Suppressor macrophage treated with lipopolysaccharide for 4 hours (primary cell): ENCODE measurements at places on chromosomes 5 and 9.

DNA sequence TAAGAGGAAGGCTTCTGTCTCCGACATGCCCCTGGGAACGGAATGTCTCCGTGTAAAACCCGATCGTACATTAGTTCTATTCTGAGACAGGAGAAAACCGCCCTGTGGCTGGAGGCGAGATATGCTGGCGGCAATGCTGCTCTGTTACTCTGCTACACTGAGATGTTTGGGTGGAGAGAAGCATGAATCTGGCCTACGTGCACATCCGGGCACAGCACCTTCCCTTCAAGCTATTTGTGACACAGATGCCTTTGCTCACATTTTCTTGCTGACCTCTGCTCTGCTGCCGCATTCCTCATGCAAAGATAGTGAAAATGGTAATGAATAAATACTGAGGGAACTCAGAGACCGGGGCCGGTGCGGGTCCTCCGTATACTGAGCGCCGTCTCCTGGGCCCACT, 2.2 kb upstream of the DPP7 start:
- no peak for DNase-seq

DNA sequence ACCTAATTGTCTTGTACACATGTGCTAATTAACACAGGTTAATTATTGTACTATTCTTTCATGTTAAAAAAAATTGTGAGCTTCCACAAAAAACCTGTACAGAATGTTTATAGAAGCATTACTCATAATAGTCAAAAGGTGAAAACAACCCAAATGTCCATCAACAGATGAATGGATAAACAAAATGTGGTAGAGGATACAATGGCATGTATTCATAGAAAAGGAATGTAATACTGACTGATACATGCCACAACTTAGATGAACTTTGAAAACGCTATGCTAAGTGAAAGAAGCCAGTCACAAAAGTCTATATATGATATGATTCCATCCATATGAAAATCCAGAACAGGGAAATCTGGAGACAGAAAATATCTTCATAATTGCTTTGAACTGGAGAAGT, 25.6 kb downstream of the RRAGA start:
- no peak for DNase-seq

DNA sequence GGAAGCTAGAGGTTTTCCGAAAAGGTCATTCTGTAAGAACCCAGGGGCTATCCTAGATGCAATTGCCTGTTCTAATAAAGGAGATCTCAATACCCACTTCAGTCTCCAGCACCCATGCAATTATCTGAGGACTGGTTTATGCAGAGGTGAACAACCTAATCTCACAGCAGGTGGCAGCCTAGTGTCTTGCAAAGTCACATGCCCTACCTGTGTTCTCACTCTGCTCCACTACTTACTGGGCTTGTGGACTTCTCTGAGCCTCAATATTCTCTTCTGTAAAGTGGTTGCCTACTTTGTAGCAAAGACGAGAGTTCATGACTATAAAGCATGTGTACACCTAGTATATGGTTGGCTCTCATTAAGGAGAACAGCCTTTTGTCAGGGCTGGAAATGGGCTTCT, 21.0 kb upstream of the ALDH1B1 start:
- DNase-seq, result no peak

- no peak for DNase-seq
These were observed 86.3 kb upstream of the RPS23 start for GRCh38 chr5:82364497-82364896.

- DNase-seq, result no peak
These were observed 498.8 kb upstream of the CDH18 start for GRCh38 chr5:20486826-20487225.

GRCh38 chr5:42995360-42995751, 44.8 kb downstream of the ANXA2R start:
- DNase-seq, result no peak

DNA sequence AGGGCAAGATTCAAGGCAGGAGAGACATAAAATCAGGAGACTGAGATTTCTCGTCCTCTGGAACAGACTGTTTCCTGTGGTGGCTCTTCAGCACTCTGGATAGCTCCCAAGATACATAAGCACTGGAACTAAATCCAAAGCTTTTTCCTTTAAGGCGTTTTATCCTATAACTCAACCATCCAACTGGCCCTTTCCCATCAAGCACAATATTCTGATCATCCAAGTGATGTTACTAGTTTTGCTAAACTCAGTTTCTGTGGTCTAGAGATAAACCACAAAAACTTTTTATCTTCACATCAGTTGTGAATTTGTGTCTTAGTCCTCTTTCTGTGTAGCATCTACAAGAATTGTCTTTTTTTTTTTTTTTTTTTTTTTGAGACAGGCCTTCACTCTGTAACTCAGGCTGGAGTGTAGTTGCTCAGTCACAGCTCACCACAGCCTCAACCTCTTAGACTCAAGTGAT, 299.4 kb downstream of the COX7C start:
- DNase-seq, result peak; percentile 7

DNA sequence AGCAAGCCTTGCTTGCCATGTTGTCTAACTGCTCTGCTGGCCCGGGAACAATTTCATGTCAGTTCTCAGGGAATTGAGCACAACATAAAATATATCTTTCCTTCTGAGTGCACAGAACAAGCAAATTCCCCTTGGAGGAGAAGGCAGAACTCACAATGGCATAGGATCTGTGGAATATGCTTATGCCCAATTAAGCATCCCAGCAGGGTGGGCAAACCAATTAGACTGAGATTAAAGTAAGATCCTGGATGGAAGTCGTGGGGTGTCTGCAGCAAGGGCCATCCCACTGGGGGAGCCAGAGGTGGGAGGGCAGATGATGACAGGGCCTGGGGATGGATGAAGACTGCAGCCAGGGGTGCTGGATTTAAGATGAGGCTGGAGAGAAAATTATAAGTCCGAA, 114.1 kb downstream of the BRINP1 start:
- DNase-seq, result no peak

- DNase-seq, result no peak
These were observed 307.7 kb upstream of the ZNF608 start for GRCh38 chr5:125054146-125054545.

GRCh38 chr9:110048403-110048975, 159.5 kb downstream of the C9orf152 start:
- peak; percentile 85 for DNase-seq

- peak; percentile 90 for DNase-seq
These were observed 129.9 kb downstream of the RXRA start for GRCh38 chr9:134455934-134456755.

DNA sequence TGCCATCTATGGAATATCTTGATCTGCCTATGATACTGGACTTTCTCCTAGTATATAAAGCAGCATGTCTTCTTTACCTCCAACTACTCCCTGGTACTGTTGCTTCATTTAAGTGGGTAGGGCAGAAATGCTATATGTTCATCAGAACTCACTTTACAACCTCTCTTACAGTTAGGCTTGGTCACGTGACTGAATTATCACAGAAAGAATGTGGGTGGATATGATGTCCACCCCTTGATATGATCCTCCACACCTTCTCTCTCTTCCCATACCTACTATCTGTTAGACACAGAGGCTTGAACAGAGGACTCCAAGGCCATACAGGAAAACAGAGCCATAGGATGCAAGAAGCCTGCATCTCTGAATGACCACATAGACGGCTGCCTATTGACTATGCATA, 19.8 kb downstream of the CRHBP start:
- no peak for DNase-seq

GRCh38 chr9:4143936-4144717, 155.7 kb downstream of the GLIS3 start:
- no peak for DNase-seq

GRCh38 chr5:93789173-93790067, 48.0 kb upstream of the POU5F2 start:
- DNase-seq, result no peak

DNA sequence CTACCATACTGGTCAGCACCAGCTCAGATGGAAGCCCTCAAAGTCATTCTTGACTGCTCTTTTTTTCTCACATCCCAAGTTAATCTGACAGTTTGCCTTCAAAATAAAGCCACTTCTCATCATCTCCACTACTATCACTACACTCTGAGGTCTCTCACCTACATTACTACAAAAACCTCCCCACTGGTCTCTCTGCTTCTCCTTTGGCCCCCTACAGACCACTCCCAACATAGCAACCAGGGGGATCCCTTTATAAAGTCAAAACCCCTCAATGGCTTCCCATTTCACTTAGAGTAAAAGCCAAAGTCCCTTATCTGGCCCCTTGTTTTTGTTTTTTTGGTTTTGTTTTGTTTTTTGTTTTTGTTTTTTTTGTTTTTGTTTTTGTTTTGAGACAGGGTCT, 4.6 kb downstream of the ARAP3 start:
- DNase-seq, result no peak

GRCh38 chr5:142784401-142784955, 14.3 kb downstream of the ARHGAP26 start:
- no peak for DNase-seq

GRCh38 chr9:31137176-31138160, 1247.0 kb upstream of the ACO1 start:
- DNase-seq, result no peak

GRCh38 chr5:86626149-86626548, 8.4 kb downstream of the COX7C start:
- DNase-seq, result no peak

GRCh38 chr5:77066184-77066583, 20.9 kb downstream of the ZBED3 start:
- peak; percentile 74 for DNase-seq

GRCh38 chr5:84597904-84598303, 213.2 kb upstream of the EDIL3 start:
- DNase-seq, result no peak

- peak; percentile 14 for DNase-seq
These were observed 686.5 kb upstream of the DMAC1 start for GRCh38 chr9:8486095-8486494.

- no peak for DNase-seq
These were observed 10.1 kb upstream of the IRX4 start for GRCh38 chr5:1892685-1893445.

GRCh38 chr5:25713259-25713658, 1068.5 kb upstream of the CDH10 start:
- DNase-seq, result no peak

GRCh38 chr5:94250985-94251384, 367.4 kb downstream of the KIAA0825 start:
- DNase-seq, result no peak

- DNase-seq, result peak; percentile 90
These were observed 138.4 kb upstream of the ABCA1 start for GRCh38 chr9:105066275-105066865.

DNA sequence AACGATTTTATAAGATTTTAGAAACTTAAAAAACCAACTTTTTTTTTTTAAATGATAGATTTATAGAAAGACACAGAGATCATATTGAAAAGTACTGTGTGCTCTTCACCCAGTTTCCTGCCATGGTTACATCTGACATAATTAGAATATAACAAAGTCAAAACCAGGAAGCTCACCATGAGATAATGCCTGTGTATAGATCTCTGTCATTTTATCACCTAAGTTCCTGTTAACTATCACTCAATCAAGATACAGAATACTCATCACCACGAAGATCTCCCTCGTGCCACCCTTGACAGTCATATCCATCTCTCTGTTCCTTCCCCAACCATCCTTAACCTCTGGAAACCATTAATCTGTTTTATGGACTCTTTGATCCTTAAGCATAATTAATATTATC, 39.1 kb downstream of the POC5 start:
- DNase-seq, result no peak

DNA sequence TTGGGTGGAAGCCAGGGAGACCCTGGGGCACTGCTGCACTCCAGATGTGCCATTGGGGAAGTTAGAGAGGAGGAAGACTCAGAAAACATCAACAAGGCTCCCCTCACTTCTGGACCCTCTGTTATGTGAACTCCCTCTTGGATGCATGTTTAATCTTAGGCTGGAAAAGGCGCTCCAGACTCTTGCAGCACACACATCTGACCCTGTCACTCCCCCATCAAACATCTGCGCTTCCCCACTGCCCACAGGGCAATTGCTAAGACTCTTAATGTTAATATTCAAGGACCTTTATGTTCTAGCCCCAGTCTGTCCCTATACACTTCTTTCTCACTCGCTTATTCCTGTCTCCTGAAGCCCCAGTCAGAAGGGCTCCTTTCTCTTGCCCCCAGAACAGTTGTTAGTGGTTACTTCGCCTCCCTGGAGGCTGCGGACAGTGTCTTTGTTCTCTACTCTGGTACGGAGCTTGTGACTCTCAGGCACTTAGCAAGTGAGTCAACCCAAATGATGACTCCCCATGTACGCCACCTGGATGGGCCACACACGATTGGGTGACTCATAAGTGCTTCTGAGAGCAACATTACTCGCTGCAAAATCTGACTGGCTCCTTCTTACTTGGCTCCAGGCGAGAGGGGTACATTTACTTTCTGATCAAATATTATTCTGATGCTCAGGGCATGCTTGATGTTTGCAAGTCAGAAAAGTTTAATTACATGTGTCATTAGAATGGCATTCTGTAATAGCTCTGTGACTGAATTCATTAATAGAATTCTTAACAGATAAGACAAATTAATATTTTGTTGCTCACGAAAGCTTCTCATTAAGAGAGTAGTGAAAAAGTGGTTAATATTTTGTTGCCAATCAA, 193.6 kb downstream of the HSPA4 start:
- DNase-seq, result no peak

DNA sequence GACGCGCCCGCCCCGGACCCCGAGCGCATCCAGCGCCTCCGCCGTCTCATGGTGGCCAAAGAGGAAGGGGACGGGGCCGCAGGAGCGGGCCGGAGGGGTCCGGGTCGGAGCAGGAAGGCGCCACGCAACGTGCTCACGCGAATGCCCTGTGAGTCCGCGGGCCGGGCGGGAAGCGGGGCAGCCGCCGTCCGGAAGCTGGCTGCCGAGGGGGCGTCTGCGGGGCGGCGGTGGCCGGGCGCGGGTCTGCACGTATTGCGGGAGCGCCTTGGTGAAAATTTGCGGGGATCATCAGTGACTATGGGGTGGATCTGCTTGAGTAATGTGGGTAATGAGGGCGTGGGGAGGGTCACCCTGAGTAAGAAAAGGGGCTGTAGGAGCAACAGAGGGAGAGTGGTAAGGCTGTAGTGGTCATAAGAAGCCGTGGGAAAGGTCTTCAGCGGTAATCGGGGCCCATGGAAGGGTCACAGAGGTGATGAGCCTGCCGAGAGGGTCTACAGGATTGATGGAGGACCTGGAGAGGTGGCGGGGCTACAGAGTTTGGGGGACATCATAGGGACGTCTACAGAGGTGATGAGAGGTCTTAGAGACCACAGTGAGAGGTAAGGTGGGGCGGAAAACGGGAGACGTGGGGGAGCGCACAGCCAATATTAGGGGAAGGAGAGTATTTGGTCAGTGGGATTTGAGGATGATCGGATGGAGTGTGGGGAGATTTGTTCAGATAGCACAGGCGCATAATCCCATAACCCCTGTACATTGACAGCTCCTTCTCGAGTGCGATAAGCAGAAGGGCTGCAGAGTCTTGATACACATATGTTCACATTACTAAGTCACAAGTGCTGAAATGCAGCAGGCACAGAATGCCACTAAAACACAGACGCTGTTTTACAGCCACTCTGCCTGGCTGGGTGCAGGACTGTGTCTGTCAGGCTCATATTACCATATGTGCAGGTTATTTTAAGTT, 819 bp downstream of the LSM11 start:
- peak; percentile 34 for DNase-seq

GRCh38 chr9:125568621-125569020, 138.4 kb downstream of the MAPKAP1 start:
- no peak for DNase-seq
